ENCODE measurements at places on chromosomes 1 and 21.

- no peak for DNase-seq
Measured at GRCh38 chr1:110212169-110213142, 2.3 kb downstream of the KCNC4 start.

- DNase-seq = no peak
Measured at GRCh38 chr1:8089535-8090228, 63.6 kb upstream of the ERRFI1 start.

DNA sequence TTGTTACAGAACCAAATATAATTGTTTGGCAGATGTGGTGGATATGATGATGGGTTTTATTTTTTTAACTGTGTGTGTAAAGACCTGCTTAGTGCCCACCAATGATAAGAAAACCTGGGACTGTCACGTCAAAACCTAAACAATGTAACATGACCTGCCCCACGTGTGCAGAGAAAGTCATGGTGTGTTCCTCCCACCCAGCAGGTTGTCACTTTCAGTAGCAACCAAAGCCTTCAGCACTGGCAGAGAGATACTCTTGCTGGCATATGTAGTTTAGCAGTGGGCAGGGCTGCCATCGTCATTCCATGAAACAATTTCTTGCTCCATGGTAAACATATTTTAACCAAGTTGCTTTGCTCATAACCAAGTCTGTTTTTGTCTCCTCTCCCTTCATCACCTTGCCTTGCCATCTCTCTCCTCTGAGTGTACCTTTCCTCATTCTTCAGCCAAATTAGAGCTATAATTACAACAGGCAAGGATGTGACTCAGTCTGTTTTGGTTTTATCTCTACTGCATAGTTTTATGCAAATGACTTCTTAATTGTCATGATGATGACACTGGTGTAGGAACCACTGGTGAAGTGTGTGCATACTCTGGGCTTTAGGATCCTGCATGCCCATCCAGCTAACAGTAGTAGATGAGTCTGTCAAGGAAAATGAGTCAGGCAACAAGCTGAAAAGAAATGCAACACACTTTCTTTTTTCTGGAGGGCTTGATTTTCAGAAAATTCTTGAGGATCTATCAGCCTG, 150.3 kb downstream of the EDEM3 start:
- no peak for DNase-seq

DNA sequence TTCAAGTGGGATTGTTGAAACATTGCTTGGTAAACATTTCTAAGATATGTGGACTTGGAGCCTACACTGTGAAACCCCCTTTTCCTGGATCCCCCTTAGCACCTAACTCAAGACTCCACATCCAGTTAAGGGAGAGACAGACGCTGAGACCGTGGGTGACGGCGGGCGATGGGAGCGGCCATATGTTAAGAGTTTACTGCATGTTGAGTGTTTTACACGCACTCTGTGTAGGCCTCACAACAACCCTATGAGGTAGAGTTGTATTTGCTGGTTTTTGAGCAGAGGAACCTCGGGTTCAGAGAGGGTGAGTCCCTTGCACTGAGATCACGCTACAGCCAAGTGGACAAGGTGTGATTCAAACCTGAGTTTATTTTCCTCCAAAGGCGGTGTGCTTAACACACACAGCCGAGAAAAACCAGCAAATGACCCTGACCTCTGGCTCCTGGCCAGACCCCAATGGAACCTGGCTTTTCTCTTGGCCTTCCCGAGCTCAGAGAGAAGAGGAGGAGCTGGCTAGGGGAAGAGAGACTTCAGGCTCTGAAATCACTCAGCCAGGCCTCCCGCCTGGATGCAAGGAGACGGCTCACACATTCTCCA, 46.9 kb upstream of the GOLT1A start:
- DNase-seq = no peak

DNA sequence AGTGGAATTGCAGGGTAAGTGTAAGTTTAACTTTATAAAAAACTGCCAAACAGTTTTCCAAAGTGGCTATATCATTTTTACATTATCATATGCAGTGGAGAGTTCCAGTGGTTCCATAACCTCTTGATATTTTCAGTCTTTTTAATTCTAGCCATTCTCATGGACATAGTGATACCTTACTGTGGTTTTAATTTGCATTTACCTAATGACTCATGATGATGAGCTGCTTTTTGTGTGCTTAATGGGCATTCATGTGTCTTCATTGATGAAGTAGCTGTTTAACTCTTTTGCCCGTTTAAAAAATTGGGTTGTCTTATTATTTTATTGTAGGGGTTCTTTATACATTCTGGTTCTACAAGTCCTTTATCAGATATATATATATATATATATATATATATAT, 29.4 kb downstream of the SNX27 start:
- DNase-seq = no peak

GRCh38 chr1:45297666-45298356, 28.9 kb upstream of the HPDL start:
- DNase-seq = no peak

GRCh38 chr21:35329940-35330660, 281.0 kb upstream of the RUNX1 start:
- DNase-seq = no peak

DNA sequence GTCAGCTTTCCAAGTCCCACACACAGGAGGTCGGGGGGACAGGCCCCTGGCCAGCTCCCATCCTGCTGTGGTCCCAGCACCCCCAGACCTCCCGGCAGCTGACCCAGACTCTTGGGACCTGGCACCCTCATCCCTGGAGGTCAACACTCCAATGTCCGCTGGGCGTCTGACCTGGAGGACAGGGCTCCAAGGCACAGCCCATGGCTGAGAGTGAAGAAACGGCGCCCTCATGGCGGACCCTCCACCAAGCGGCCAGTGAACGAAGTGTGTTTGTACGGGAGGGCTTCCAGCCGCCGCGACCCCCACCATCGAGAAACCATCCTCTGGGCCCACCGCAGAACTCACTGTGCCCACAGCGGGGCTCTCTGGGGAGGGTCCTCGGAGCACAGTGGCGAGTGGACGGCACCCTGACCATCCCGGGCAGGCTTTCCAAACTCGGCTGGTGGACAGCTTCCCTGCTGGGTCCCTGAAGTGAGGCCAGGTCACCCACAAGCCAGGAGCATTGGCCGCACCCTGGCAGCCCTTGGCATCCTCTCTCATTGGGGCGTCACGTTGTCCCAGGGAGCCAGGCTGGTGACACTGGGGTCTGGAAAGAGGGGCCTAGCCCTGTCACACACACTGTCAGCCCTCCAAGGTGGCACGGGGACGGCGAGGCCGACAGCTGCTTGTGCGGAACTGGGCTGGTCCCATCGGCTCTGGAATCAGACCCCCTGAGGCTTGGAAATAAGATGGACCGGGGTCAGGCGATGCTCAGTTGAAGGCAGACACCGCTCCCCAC, 47.8 kb upstream of the COL6A2 start:
- DNase-seq = no peak

- DNase-seq = no peak
Measured at GRCh38 chr21:33487996-33488395, 3.5 kb downstream of the DNAJC28 start.

DNA sequence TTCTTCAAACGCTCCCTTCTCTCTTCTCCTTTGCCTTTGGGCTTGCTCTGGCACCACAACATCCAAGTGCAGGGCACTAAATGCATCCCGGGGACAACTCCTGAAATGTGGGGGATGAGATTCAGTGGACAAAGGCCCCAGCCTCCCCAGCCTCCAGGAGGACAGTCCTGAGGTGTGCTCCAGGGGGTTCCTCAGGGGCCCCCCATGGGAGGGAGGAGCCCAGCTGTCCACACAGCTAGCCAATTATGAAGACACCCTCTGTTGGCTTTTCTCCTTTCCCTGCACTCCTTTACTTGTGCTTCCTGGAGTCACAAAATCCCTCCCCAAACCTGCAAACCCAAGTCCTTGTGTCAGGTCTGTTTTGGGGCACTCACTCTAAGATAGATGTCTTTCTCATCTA, 735.4 kb downstream of the PTPRU start:
- no peak for DNase-seq

GRCh38 chr1:1365875-1366698, 7.7 kb upstream of the MXRA8 start:
- DNase-seq = no peak

DNA sequence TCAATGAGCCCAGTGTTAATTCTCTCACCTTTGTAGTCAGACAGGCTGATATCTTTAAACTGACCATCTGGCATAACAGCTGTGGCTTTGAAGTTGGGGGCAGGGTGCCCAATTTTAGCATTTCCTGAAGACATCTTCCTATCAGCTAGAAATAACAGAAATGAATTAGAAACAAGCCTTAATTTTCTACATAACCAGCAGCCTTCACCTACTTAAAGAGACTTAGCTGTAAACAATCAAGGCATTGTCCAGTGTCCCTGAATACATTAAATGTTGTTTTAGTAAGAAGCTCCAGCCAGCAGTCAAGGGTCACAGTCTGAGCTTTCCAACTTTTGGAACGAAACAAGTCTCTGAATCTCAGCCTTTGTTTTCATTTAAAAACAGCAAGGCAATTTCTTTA, 2.8 kb downstream of the PRDX1 start:
- DNase-seq = no peak

DNA sequence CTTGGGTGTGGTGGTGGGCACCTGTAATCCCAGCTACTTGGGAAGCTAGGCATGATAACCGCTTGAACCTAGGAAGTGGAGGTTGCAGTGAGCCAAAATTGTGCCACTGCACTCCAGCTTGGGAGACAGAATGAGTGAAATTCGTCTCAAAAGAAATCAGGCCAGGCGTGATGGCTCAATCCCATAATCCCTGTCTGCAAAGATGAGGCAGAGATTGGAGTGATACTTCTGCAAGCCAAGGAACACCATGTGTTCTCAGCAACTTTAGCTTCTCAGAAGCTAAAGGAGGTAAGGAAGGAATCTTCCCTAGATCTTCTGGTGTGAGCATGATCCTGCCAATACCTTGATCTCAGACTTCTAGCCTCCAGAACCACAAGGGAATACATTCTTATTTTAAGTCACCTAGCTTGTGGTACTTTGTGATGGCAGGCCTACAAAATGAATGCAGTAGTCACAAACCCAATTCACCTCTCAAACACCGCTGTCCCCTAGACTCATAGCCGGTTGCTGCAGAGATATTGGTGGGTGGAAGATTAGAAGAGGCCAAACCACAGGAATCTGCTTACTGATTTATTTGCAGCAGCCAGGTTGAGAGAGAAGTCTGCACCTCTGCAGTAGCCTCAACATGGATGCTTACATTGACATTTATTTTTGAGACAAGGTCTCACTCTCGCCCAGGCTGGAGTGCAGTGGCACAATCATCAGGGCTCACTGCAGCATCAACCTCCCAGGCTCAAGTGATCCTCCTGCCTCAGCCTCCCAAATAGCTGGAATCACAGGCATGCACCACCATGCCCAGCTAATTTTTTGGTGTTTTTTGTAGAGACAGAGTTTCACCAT, 18.6 kb downstream of the L1TD1 start:
- no peak for DNase-seq

DNA sequence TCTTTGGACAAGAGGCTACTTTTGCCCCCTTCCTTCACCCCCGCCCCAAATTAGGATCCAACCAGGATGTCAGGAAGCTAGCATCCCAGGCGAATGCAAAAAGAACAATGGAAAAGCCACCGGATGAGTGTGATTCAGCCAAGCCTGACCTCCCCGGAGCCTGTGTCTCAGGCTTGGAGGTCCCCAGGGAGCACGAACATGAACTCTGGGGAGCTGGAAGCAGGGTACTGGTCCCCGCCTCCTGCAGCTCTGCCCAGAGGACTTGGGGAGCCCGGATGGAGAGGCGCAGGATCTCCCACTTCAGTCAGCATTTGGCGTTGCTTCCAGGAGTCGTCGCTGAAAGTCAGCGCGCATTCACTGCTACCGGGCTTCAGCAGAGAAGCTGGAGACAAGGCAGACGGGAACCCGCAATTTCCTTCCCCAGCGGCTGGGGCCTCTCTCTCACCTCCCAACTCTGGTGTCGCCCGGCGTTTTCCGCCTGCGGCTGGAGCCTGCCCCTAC, 1.8 kb upstream of the TBX15 start:
- DNase-seq = peak; percentile 28

DNA sequence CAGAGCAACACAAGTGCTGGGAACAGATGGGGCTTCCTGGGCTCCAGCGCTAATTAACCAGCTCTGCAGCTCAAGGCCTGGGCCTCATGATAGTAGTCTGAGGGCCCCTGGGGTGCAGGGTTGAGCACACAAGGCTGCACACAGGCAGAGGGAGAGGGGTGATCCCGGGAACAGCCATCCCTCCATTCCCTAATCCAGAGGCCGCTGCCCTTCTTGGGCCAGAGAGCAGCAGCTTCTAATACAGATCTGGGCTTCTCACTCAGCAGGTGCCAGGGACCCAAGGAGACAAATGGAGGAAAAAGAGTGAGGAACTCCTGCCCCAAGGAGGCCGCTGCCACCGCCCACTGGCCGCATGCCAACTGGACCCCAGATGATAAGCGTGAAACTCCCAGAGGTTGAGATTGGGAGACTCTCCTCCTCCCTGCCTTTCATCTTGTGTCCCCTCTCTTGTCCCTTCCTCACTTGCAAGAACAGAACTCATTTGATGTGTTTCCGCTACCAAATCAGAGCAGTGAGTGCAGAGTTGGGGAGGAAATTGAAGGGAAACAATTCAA, 58.0 kb upstream of the IFNAR2 start:
- DNase-seq = no peak

DNA sequence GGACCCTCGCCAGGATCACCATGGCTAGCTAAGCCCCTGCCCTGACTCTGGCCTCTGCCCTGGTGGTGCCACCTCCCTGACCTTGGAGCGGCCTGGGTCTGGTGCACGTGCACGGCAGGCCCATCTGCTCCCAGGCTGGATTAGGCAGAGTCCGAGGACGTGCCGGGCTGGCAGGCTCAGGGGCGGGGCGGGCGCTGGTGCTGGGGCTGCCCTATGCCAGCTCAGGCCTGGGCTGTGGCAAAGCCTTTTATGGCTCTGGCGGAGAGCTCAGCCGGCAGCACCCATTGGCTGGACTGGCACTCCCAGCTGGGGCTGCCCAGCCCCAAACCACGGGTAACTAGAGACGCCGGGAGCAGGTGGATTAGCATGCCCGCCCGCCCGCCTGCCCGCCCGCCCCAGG, 17.1 kb upstream of the EDN2 start:
- no peak for DNase-seq

DNA sequence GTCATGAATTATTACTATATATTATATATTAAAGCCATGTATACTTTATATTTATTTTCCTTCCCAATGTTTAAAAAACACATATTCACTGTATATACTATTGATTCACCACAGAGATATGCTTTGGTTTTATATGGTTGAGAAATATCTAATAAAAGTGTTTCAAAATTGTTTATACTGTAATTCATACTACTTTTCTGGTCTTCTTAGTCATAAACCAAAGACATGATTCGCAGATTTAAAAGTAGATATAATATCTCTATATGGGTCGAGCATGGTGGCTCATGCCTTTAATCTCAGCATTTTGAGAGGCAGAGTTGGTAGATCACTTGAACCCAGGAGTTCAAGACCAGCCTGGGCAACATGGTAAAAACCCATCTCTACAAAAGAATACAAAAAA, 738.4 kb downstream of the USP25 start:
- DNase-seq = no peak

DNA sequence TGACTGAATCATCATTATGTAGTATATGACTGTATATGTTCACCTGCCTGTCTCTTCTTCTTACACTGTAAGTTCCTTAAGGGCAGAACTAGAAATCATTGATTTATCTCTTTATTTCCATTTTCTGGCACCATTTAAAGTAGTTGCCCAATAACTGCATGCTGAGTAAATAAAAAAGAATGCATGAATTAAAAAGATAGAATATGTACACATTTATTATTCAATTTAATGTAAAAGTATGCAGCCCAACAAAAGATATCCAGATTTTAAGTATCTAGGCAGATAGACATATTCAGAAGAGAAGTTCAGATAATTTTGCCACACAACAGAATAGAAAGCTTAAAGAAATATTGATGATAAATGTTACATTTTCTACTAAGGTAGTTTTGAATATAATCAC, 1244.6 kb upstream of the ADGRL4 start:
- no peak for DNase-seq

- DNase-seq = no peak
Measured at GRCh38 chr1:66552829-66553228, 18.9 kb downstream of the SGIP1 start.

Data from NB4 (cell line).